ENCODE measurements at places on chromosomes 3 and 15.

GRCh38 chr15:69509131-69509530, 56.5 kb downstream of the RPLP1 start:
- DNase-seq, result no peak

DNA sequence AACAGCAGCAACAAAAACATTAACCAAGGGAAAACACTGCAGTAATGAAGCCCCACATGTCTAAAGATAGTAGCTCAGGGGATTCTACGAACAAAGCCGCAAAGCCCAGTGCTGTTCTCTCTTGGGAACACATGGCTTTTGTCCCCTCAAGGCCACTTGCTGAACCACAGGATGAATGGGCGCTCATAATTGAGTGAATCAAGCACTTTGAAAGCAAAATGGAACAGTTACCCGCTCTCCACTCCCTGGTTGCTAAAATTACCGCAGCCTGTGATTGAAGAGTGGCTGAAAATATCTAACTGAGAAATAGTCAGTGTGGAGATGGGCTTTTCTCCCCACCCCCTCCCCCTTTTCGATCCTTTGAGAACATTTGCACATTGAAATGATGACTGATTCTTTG, 39.6 kb downstream of the RASGRF1 start:
- DNase-seq, result no peak

- no peak for DNase-seq
Observed at GRCh38 chr3:45567730-45568172, 26.8 kb upstream of the LIMD1 start.

- DNase-seq, result no peak
Observed at GRCh38 chr3:123627673-123628670, 43.1 kb upstream of the HACD2 start.

DNA sequence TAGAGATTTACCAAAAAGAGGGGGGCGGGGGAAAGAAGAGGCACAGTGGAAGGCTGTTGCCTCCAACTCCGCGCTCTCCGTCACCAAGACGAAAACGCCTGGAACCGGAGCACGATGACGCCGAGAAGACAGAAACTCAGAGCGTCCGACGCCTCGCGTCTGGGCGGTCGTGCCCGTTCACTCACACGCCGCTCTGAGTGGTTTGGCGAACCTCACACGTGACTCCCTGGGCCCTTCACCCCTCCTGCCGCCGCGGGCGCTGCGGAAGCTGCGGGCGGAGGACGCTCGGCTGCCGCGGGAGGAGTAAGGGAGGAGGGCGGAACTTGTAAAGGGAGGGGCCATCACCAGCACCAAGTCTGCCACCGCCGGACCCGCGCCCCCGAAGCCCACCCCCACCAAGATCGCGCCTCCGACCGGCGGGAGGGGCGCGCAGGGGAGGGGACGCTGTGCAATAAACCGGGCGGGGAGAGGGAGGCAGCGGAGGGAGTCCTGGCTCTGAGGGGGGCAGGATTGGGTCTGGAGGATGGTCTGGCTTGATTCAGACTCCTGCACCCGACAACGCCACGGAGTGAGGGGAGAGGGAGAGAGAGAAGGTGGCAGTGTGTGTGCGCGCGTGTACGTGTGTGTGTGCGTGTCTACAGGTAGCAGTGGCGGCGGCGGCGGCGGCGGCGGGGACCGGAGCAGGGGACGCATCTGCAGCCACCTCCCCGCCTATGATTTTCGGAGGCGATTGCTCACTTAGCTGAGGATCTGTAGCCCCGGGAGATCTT, 1.9 kb upstream of the NLGN1 start:
- DNase-seq, result peak; percentile 91

DNA sequence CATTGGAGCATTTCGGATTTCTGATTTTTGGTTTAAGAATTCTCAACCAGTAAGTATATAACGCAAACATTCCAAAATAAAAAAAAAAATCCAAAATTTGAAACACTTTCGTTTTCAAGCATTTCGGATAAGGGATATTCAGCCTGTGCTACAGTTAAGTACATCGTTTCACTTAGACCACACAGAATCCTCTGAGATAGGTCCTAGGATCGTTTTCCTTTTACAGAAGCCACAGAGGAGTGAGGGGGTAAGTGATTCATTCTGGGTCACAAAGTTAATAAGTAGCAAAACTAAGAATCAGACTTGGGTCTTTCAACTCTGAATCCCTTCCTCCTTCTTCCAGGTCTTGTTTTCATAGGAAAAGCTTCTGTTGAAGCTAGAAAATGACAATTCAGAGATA, 249.3 kb downstream of the BBX start:
- DNase-seq, result no peak

GRCh38 chr3:195032106-195032759, 238.7 kb downstream of the XXYLT1 start:
- DNase-seq, result no peak

GRCh38 chr15:55110446-55110845, 86.3 kb downstream of the RSL24D1 start:
- no peak for DNase-seq

DNA sequence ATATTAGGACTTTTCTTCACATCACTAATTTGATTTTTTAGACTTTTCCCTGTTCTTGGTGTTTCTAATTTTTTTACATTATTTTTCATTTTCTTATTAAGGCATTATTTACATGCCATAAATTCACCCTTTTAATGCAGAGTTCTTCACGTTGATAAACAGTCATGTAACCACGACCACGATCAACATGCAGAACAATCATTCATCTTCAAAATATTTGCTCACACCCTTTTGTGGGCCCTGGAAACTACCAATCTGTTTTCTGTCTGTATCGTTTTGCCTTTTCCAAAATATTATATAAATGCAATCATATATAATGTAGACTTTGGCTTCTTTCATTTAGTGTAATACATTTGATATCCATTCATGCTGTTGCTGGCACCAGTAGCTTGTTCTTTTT, 48.7 kb downstream of the ARRDC4 start:
- no peak for DNase-seq

DNA sequence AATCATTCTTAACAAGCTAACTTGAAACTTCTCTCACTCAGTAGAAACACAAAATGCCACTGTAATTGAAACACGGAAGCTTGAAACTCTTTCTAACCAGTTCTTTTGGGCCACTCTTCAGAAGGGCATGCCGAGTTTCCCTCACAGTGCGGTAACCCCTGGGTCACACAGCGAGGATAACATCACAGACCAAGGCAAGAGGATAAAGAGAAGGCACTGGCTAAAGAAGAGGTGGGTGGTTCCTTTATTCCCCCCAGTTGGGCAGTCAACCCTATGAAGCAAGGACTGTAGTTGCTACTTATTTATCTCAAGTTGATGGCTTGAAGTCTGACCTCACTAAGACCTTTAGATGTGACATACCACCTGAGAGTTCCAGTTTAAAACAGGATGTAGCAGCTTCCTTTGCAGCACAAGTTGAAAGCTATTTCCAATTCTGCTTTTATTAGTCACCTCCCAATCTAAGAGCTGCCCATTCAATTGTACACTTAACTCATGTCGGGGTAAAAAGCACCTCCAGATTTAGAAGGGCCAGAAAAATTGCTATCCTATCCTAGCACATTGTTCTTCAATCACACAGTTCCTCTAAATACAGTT, 272.4 kb downstream of the TIGIT start:
- DNase-seq, result no peak

- no peak for DNase-seq
Observed at GRCh38 chr3:24641628-24642027, 147.0 kb upstream of the THRB start.

DNA sequence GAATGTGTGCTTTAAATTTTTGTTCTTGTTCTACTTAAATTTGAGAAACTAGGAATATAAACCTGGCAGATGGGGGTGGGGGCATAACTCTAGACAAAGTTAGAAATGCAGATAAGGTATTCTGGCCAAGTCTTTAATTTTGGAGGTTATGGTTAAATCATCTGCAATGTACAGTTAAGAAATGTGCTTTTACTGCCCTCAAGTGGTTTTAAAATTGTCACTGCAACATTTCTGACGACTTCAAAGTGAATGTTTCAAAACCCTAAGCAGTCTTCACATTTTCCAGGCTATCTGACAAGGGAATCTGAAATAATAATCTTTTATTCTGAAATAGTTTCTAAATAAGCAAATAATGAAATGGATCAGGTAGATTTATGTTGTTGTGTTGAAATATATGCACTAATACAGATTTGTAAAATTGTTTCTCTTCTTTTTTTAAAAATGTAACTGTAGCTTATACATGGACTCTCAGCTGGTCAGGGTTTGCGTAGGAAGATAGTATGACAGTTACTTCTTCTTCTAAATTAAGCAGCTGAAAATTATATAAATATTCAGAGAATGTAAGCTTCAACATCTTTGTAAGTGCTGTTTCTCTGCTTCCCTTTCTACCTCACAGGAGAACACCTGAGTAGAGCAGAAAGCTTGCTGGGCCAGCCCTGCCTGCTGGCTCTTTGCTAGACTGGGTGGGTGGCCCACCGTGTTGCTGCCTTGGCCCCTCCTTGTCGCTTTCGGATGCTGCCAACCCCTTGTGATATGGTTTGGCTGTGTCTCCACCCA, 45.0 kb downstream of the SUCNR1 start:
- DNase-seq, result peak; percentile 67

GRCh38 chr3:44114142-44114541, 127.5 kb upstream of the TOPAZ1 start:
- no peak for DNase-seq

- DNase-seq, result no peak
Observed at GRCh38 chr3:101963902-101964362, 114.6 kb downstream of the NFKBIZ start.

DNA sequence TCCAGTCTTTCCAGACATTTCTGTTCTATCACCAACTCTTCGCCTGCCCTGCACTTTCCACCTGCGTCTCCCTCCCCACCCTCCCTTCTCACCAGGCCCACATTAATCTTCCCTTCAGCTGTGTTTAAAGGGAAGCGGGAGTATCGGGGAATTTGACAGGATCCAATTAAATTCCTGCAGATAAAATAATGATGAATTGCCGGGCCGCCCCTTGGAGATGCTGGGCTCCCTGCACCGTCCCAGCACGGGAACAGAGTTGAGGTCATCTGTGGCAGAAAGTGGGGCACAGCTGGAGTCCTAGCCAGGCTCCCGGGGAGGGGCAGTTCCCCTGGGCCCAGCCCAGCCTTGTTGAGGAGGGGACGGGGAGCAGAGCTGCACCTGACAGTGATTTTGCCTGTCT, 30.3 kb downstream of the PLXNA1 start:
- no peak for DNase-seq

GRCh38 chr3:86793786-86794185, 197.2 kb downstream of the VGLL3 start:
- DNase-seq, result no peak

- DNase-seq, result no peak
Observed at GRCh38 chr3:32733631-32734229, 48.7 kb downstream of the CNOT10 start.

DNA sequence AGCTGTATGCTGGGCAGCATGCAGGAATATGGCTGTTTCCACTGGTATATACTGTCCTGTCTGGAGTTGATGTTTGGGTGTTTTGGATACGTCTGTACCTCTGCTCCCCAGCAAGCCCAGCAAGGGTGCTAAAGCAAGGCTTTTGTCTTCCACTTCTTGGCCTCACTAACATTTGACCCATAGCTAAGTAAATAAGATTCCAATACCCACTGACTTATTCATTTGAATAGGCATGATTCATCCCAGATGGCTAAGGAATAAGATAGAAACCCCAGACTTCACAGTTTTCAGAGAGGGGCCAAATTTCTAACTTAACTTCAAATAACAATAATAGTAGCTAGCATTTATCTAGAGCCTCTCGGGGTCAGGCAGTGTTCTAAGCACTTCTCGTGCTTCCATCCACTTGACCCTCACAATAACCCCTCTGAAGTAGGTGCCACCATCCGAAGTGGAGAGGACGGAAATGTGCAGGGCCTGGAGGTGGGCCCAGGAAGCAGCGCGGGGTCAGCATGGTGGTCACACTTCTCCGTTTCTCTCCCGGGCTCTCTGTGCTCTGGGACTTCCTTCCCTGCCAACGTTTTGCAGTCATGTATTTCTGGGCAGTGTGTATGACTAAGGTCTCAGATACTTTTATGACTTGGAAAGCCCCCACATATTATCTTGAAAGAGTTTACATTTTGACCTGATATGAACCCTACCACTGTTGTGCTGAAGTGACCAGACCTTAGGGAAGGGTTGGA, 39.3 kb downstream of the LRRK1 start:
- DNase-seq, result no peak

DNA sequence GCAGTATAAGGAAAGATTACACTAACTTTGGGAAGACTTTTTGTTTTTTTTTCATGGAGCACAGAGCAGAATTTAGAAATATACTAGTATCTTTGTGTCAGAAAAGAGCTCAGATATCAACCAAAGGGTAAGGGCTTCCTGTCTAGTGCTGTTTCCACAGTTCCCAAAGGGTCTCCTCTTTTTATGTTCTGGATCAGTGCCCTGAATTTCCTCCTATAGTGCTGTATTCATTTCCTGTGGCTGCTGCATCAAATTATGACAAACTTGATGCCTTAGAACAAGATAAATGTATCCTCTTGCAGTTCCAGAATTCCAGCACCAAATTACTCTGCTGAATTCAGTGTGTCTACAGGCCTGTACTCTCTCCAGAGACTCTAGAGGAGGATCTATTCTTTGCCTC, 219.8 kb upstream of the THRB start:
- DNase-seq, result no peak

DNA sequence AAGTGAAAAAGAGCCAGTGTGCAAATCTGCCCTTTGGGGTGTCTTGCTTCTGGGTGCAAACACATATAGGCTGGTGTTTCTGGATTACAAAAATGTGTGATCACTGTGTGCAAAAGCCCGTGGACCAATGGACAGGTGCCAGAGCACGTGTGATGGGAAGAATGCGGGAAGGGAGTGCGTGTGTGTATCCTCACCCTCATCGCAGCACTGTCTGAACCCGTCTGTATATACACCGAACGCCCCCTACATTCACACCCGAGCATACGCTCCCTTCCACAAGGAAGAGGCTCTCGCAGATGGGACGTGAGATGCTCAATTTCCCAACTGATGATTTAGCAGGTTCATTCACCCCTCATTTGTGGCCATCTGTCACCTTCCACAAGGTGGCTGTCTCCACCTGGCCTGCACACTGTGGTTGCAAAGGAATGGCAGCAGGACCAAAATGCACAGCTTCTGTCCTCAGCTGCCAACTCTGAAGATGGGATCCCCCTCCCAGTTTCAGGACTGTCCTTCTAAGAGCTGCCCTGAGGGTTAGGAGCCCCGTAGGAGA, 19.4 kb upstream of the SLC6A1 start:
- DNase-seq, result no peak

- DNase-seq, result no peak
Observed at GRCh38 chr3:159583662-159584061, 405.0 kb upstream of the IL12A start.

DNA sequence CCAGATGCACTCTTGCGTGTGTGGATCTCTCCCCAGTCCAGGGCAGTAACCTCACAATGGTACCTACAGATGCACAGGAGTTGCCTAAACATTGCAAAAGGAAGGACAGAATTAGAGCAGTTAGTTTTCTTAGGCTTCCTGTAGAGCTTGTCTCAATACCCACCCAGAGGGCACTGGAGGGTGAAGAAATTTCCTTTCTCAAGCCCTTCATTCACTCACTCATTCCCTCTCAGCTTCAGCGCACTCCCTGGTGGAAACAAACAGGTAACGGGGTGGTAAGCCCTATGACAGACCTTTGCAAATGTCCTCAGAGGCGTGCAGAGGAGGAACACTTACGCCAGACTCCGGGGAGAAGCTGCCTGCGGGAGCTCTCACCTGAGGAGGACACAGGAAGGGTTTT, 267.4 kb upstream of the HES1 start:
- no peak for DNase-seq

- DNase-seq, result no peak
Observed at GRCh38 chr15:25730918-25731317, 132.2 kb downstream of the ATP10A start.

Measured in NCI-H1417 treated with DMSO at 0.1 percent for 48 hours (cell line).